ENCODE measurements at places on chromosomes 5 and 9.
A peak's percentile ranks its signal among the peaks of the same experiment; 100 is the strongest.

DNA sequence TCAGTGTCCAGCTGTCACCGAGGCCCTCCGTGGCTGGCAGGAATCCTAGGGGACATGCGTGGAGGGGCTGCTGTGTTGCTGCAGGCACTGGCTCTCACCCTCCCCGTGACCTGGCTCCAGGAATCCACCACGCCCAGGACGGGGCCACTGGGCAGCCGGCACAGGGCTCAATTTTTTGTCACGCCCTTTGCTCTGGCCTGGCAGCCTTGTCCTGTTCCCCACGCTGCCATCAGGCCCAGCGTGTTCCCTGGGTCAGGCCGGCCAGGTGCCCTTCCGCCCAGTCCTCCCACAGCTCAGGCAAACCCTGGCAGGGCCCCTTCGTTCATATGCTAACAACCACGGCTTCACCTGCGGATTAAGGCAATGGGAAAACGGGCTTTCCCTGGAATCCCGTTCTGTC, 37.3 kb downstream of the PROP1 start:
- no peak for DNase-seq

DNA sequence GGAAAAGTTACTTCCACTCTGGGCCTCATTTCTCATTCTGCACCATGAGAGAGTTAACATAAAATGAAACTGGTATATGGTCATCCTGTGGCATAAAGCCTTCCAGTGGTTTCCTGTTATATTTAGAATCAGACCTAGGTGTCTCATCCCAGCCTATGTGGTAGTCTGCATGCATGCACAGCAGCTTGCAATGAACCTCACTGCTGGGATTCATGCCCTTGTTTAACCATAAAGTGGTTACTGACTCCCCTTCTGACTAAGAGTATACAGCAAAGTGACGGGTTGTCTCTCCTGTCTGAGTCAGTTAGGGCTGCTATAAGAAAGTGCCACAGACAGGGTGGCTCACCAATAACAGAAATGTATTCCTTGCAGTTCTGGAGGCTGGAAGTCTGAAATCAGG, 14.7 kb upstream of the TDRD7 start:
- no peak for DNase-seq

DNA sequence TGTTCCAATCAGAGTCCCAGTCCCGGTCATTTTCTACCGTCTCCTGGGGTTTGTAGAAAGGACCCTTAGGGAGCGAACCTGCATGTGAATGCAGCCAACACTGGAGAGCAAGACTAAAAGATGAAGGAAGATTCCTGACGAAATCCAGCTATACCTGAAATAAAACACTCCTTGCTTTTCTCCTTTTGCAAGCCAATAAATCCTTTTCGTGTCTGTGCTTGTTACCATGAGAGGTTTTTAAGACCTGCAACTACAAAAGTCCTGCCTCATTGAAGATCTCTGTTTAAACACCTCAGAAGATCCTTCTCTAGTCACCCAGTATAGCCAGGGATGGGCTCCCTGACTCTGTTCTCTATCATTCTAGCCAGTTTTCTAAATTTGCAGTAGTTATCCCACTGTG, 10.0 kb upstream of the SLC34A1 start:
- DNase-seq: no peak

- DNase-seq: no peak
These were observed 773.4 kb downstream of the BRINP1 start for GRCh38 chr9:118595719-118596305.

DNA sequence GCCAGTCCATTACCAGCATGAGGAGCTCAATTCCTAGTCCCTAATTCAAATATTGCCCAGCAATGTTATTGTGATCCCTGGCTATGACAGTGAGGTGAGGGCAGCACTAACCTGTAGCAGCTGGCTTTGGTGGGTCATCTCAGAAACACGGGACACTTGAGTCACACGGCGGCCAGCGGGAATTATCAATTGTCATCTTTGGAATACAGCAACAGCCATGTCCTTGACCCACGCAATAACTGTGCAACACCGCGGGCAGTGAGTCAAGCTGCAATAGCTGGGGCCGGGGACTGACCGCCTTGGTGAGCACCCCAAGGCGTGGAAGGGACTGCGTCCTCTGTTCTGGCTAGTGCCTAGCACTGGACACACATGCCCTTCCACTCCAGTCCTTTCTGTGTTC, 62.5 kb upstream of the ALDH1B1 start:
- no peak for DNase-seq

DNA sequence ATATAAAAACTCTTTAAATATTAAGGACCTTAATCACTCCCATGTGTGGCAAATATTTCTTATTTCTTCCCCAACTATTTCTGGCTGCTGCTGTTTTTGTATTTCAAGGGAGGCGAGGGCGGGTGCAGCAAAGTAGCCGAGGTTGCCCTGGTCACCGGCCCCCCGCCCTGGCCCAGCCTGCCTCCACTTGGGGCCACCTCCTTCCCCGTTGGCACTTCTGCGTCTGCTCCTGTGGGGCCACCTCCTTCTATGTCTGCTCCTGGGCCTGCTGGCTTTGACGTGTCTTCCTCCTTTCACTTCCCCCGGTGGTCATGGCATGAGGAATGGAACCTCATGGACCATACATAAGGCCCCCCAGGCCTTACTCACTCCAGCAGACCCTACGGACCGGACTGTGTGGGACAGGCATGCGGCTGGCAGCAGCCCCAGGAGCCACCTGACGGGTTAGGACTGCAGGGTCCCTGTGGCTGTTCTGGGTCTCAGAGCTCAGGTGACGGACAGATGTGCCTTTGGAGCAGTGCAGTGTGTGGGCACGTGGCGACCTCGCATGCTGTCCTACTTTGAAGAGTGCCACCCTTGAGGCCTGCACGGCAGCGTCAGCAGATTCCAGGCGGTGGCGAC, 5.8 kb upstream of the ENTPD8 start:
- no peak for DNase-seq

GRCh38 chr9:125360601-125361000, 99.0 kb downstream of the GAPVD1 start:
- no peak for DNase-seq

- DNase-seq: no peak
These were observed 71.4 kb downstream of the RALGPS1 start for GRCh38 chr9:126985870-126986498.

- no peak for DNase-seq
These were observed 147.9 kb downstream of the ASTN2 start for GRCh38 chr9:117266855-117267497.

- DNase-seq: no peak
These were observed 5.1 kb upstream of the TOR4A start for GRCh38 chr9:137272241-137273094.

DNA sequence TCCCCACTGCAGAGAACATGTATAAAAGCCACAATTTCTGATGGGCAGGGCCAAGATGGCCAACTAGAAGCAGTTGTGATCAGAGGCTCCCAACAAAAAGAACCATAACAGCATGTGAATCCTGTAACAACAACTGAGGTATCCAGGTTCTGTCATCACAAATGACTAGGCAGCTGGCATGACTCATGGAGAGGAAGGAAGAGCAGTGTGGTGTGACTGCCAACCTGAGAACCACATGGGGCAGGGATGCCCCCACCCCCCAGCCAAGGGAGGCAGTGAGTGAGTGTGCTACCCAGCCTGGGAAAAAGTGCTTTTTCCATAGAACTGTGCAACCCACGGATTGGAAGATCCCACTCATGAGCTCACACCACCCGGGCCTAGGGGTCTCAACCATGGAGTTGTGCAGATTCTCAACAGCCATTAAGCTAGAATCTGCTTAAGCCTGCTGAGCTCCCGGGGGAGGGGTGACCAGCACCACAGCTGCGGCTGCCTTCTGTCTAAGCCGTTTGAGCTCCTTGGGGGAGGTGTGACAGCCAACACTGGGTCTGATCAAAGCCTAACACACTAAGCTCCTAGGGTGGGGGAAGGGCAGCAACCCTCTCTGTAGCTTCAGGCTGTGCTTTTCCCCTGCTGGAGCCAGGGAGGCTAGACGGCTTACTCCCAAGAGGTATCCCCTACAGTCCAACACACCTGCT, 80.1 kb upstream of the DMAC1 start:
- no peak for DNase-seq

DNA sequence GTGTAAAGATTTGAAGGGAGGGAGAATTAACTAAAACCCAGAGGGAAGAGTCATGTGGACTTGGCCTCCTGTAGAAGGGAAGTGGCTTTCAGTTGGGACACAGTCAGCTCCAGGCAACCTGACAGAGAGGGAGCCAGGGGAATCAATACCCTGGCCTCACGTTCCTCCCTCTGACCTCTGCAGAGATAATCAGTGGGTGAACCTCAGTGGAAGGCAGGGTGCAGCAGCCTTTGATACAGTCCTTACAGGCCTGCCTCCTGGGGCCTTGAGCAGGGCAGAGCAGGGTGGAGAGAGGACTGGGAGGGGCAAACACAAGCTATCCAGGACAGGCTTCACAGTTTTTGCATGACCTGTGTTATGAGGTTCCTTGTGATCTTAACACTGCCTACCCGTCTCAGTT, 61.9 kb upstream of the GPBP1 start:
- DNase-seq: no peak

GRCh38 chr9:116144555-116144954, 9.0 kb upstream of the PAPPA start:
- no peak for DNase-seq

DNA sequence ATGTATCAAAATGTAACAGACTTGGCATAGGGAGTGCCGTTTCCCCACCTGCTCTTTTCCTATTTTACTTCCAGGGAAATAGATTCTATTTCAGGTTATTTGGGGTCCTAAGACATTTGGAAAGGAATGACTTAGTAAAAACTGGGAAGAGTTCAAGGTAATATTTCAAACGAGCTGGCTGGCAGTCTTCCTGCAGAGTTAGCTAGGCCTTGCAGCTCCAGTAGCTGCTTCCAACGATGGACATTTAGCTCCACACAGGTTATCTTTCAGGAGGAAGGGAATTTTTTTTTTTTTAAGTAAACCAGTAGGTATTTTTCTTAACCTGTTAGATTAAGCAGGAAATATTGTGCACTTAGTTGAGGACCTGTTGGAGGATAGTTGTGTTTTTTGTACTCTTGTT, 45.2 kb downstream of the TLE4 start:
- DNase-seq: no peak

- no peak for DNase-seq
These were observed 329.6 kb upstream of the ARRDC3 start for GRCh38 chr5:91712718-91713117.

DNA sequence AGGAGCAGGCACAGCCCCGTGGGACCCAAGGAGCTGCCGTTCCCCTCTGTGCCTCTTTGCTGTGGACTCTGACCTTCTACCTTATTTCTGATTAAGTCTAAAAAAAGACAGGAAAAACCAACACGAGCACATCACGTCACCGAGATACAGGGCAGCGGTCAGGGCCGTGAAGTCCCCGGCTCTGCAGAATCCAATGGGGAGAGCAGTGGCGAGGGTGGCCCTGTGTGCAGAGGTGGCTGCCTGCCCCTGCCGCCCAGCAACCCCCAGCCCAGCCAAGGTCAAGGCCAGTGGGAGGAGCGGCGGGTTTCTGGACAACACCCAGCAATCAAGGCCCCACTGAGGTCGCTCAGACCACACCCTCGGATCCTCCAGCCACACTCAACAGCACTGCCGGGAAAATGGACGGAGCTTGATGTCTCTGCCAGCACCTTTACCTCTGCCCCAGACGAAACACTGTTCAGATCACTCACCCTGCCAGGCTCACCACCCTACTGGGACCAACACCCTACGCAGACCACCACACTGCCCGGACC, 32.7 kb upstream of the SLC9A3 start:
- peak; percentile 5 for DNase-seq

GRCh38 chr5:13664377-13664776, 280.1 kb downstream of the DNAH5 start:
- no peak for DNase-seq

DNA sequence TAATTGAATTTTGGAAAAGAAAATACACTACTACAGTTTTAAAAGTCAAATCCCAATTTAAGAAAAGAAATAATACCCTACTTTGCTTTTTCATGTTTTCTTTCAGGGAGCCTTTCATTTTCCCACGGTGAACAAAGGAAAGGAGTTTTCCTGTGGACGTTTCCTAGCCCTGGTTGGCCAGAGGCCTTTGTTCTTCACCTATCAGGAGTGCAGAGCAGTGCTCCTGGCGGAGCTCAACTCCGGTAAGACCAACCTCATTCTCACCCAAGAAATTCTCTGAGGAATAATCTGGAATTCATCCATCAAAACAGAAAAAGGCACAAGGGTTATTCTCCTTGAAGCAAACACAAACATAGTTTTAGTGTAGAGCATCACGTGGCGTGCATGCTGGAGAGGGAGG, 248.9 kb downstream of the ADGRV1 start:
- DNase-seq: no peak

DNA sequence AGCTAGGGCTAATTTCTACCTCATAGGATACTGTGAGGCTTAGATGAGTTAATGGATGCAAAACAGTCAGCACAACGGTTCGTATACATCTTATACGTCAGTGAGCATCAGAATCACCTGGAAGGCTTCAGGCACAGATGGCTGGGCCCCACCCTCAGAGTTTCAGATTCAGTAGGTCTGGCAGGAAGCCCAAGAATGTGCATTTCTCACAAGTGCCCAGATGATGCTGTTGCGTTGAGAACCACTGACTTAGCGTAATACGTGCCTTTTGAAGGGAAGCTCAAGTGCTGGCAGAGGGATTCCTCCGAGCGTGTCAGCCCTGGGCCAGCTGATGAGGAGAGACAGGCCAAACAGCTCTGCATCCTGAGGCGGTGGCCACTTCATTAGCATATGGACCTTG, 117.1 kb upstream of the WWC1 start:
- no peak for DNase-seq

DNA sequence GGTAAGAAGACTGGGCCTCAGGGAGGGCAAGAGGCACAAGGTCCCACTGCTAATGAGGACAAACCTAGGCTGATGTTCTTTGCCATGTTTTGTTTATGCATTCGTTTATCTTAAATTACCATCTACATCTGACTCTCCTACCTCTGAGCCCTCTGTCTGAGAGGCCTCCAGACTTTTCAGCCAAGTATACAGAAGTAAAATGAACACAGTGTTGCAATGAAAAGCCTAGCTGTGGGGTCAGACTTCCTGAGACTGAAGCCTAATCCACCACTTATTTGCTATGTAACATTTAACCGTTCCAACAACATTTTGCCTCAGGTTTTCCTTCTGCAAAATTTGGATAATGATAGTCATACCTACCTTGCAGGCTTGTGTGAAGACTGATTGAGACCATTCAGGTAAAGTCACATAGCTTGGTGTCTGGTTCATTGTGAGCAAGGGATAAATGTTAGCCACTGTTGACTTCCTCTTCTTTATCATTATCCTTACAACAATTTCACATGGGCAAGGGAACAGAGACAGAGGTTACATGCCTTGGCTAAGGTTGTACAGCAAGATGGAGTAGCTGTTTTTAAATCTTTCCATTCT, 374.9 kb upstream of the CLINT1 start:
- DNase-seq: no peak

GRCh38 chr9:136974817-136975535, 2.3 kb upstream of the PTGDS start:
- no peak for DNase-seq

All from progenitor cell of endocrine pancreas (in vitro differentiated cells).